ENCODE measurements at places on chromosomes 1 and 21.

DNA sequence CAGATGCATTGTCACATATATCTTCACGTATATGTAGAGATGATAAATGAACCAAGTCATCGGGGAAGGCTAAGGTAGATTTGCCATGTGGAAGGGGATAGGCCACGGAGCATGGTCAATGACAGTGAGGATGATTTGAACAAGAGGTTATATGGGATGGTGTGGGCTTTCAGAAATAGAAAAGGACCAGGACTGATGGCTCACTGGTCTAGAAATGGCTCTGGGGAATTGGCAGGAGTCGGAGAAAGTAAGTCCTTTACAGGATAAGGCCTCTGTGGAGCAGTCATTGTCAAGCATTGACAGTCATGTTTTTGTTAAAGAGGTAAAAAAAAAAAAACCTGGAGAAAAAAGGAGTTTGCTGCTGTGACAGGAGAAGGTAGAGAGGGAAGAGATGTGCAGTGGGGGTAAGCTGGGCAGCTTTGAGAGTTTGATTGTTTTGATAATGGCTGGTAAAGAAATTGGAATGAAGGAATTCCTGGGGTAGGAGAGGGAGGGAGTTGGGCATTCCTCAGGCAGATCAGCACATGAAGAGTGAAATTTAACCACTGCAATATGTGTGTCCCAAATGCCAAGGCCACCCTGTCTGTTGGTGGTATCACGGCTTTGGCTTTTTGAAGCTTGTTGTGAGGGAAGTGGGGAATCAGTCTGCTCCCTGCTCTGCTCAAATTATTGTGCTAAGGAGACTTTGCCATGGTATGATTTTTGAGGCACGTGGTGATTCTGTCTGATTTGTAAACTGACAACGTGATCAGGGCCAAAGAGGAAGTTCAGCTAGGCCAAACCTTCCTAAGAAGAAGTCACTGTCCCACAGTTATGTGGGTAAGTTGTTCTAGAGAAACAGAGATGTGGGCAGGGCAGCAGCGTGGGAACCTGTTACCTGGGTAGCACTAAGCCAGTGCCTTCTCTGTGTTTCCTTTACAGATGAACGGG, 26.0 kb downstream of the MACF1 start:
- DNase-seq, result no peak

DNA sequence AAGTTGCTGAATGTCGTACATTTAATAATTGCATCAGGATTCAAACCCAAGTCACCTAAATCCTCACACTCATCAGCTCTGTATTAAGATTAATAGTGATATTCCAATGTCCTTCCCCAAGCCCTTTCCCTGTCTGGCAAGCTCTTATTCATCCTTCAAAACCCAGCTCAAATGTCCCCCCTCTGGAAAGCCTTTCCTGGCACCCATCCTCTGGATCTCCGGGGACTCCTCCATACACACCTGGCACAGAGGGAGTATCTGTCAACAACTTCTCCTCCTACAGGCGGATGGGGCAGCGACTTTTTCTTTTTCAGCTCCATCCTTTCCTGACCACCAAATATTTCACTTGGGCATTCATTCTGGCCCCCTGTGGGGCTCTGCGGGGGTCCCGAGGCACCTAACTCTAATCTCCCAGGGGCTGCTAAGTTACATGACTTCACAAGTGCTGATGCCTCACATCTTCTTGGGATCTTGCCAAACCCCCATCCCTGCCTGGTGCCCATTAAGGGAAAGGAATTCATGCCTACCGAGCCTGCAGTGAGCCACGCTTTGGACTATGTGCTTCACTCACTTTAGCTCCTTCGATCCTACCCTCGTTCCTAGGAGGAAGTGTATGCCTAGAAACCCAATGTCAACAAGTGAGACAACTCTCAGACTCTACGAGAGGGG, 15.2 kb downstream of the TINAGL1 start:
- no peak for DNase-seq

GRCh38 chr1:11384170-11384554, 94.8 kb upstream of the DISP3 start:
- no peak for DNase-seq

GRCh38 chr1:165496501-165496900, 47.3 kb upstream of the LRRC52 start:
- no peak for DNase-seq

- DNase-seq, result no peak
These were observed 68.8 kb upstream of the RGS1 start for GRCh38 chr1:192506741-192507155.

GRCh38 chr21:38997051-38997842, 186.0 kb downstream of the PSMG1 start:
- DNase-seq, result no peak

DNA sequence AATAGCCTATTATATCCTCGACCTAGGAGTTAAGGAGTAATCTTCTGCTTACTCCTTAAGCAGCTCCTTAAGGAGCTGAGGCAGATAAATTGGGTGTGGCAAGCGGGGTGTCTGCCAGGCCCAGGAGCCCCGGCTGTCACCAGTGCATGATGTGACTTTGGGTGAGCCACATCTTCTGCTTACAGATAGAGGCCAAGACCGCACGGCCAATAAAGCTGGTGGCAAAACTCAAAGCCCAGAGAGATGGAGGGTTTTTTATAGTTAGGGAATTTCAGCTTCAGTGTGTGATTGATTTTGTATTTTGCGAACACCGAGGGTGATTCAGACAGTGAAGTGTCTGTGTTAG, 9.8 kb downstream of the MX2 start:
- no peak for DNase-seq

- no peak for DNase-seq
These were observed 416.6 kb downstream of the RWDD3 start for GRCh38 chr1:95650631-95651030.

DNA sequence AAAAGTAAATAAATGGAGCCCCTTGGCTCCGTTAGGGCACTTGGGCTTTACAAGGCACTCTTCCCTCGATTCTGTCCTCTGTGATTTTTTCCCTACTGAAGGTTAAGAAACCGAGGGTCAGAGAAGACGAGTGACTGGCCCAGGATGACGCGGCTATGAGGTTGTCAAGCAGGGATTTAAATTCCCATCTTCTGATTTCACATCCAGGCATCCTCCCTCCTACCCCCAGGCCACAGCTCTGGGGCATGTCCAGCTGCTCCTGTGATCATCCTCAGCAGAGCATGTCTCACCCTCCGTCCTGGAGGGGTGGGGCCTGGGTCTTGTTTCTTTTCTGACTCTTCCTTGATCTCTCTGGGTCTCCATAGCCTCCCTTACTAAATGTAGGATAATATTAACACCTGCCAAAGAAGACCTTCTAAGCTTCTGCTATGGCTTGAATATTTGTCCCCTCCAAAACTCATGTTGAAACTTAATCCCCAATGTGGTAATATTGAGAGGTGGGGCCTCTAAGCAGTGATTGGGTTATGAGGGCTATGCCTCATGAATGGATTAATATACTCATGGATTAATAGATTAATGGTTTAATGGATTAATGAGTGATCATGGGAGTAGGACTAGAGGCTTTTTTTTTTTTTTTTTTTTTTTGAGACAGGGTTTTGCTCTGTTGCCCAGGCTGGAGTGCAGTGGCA, 4.6 kb downstream of the CRYBG2 start:
- DNase-seq, result no peak

DNA sequence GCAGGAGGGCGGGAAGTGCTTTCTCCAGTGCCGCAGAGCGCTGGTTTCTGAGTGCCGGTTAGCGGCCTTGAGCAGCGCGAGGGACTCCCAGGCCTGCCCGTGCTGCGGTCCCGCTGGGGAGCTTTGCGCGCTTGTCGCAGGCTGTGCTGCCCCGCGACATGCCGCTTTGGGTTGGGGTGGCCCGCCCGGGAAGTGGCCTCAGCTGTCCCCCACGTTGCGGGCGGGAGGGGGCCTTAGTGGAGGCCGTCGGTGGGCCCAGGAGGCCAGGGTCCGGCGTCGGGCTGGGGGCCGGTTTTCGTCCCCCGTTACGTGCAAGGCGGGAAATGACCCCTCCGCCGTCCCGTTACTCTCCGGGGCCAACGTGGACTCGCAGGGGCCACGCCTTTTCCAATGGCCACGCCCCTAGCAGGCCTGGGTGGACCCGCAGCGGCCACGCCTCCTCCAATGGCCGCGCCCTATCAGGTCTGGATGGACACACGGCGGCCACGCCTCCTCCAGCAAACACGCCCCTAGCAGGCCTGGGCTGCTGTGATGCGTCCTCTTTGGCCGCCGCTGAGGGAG, 977 bp upstream of the C1orf174 start:
- DNase-seq, result peak; percentile 92

GRCh38 chr1:75172556-75172955, 38.4 kb downstream of the LHX8 start:
- no peak for DNase-seq

- DNase-seq, result no peak
These were observed 15.2 kb downstream of the ITPKB start for GRCh38 chr1:226723657-226724532.

DNA sequence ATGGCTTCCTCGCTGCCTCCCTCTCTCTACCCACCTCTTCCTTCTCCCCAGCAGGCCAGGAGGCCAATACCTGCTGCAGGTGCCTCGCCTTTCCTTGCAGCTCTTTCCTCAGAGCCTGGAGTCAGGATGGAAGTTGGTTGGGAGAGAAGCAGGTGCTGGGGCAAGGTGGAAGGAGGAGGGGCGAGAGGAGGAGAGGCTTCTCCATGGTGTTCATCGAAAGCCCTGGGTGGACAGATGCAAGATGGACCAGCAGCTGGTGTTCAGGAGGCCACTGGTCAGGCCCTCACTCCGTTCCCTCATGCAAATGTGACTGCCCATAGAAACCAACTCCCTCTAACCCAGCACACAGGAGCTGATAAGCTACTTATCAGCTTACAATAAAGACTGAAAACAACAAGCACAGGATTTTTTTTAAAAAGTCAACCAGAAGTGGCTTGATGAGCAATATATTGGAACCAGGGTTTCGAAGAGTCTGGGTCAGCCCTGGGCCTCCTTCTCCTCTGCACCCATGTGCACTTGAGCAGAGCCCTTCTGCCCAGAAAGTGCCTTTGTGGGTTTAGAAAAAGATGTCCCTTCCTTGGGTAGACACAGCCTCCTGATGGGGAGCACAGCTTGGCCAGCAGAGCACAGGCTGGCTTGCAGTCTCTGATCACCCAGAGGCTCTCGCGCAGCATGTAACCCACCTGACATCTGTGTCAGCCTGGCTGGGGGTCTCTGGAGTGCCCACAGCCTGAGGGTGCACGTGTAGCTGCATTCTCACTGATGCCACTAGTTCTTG, 16.6 kb upstream of the GSTM4 start:
- no peak for DNase-seq

- DNase-seq, result no peak
These were observed 1.0 kb downstream of the KRTCAP2 start for GRCh38 chr1:155171836-155172731.

GRCh38 chr1:43358121-43358745, 548 bp upstream of the CDC20 start:
- peak; percentile 35 for DNase-seq

DNA sequence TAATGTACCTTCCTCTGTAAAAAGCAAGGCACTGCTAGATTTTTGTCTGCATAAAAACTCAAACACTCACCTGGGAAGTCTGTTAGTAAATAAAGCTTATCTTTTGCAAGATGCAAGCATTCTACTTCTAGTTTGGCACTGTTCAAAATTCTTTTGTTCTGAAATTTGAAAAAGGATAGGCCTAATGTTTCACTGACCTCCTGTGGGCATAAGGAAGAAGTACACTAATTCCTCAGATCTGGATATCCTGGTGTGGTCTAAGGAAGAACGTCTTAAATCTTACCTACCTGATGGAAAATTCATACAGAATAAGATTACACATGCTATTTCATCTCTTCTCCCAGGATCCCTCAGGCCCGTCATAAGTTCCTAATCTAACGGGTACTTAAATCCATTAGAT, 93.5 kb upstream of the CAMK1G start:
- no peak for DNase-seq

DNA sequence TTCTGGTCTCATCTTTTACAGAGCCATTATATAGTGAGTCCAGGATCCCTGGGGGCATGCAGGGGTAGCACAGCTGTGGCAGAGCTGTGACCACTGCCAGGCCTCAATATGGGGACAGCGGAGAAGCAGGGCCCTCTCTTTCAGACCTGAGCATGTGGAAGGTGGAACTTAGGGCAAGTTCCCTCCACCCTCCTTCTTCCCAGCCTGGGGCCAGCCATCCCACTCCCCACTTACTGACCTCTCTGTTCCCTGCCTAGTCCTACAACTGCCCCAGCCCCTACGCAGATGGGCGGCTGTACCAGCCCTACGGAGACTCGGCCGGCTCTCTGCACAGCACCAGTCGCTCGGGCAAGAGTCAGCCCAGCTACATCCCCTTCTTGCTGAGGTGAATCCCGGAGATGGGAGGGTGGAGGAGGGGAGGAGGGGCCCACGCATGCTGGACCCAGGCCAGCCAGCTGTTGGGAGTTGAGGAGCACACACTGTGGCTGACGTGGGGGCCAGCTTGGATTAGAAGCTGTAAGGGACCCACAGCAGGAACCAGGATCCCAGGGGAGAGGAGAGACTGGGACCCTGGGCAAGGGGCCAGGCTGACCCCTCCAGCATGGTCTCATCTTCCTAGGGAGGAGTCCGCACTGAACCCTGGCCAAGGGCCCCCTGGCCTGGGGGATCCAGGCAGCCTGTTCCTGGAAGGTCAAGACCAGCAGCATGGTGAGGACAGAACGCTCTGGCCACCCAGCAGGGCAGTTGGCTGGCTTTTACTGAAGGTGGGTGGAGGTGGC, 10.7 kb downstream of the PSRC1 start:
- DNase-seq, result no peak

DNA sequence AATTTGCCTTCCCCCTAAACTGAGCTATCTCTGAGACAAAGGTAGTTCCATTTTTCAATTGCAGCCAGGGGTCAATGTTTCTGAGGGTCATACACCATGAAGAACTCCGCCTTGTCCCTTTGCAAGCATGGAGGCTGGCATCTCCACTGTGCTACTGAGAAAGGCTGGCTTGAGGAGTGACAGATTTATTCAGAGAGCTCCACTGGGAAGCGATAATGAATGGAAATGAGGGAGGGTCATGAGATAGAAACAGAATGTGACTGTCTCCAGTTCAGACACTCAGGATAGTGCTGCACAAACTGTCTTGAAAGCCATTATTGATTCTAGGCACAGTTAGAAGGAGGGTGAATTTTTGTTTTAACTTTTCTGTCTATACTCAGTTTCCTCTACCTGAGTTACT, 197.5 kb downstream of the ZNF326 start:
- no peak for DNase-seq

Measured in T-helper 2 cell (primary cell).